ENCODE measurements at places on chromosomes 16 and 17. TPM values are rescaled to one million over a fixed set of nuclear protein-coding genes. Genes with fewer than 3 reads are reported as not detected.

DNA sequence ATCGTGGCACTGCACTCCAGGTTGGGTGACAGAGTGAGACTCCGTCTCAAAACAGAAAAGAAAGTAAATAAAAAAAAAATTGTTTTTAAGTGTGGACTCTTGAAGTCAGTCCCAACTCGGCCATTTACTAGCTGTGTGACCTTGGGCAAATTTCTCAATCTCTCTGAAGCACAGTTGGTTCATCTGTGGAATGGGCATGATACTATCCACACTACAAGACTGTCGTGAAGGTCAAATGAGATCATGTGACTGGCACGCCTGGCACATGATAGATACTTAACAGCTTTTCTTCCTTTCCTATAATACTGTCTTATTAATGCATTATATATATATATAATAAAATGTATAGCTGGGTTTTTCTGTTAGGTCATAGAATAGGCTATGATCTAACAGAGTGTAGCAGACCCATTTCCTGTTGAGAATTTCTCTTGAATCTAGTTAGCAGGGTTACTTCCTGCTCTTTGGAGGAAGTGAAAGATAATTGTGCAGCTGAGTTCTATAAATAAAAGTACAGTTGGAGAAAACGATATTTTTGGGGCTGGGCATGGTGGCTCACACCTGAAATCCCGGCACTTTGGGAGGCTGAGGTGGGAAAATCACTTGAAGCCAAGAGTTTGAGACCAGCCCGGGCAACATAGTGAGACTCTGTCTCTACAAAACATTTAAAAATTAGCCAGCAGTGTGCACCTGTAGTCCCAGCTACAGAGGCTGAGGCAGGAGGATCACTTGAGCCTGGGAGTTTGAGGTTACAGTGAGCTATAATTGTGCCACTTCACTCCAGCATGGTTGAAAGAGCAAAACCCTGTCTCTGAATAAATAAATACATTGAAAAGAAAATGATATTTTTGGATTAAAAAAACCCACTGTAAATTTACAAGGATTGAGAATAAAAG lies 7.3 kb downstream of the MILR1 start:
- H3K4me1 ChIP-seq = peaks cover 17% of the 10 kb centered on the region
- no peaks in the 10 kb centered on the region for H3K36me3 ChIP-seq
- no peaks in the 10 kb centered on the region for H3K27me3 ChIP-seq
- no peak overlapping the region for H3K27ac ChIP-seq

GRCh38 chr17:10683853-10684252 lies 13.5 kb downstream of the SCO1 start:
- DNase-seq = no peak
- no peaks in the 10 kb centered on the region for H3K4me1 ChIP-seq
- H3K27me3 ChIP-seq = no peaks in the 10 kb centered on the region
- H3K4me3 ChIP-seq = no peak overlapping the region

GRCh38 chr16:81695321-81696165 lies 83.5 kb upstream of the PLCG2 start:
- H3K4me1 ChIP-seq = no peaks in the 10 kb centered on the region
- H3K27me3 ChIP-seq = no peaks in the 10 kb centered on the region
- H3K27ac ChIP-seq = no peak overlapping the region
- DNase-seq = no peak

DNA sequence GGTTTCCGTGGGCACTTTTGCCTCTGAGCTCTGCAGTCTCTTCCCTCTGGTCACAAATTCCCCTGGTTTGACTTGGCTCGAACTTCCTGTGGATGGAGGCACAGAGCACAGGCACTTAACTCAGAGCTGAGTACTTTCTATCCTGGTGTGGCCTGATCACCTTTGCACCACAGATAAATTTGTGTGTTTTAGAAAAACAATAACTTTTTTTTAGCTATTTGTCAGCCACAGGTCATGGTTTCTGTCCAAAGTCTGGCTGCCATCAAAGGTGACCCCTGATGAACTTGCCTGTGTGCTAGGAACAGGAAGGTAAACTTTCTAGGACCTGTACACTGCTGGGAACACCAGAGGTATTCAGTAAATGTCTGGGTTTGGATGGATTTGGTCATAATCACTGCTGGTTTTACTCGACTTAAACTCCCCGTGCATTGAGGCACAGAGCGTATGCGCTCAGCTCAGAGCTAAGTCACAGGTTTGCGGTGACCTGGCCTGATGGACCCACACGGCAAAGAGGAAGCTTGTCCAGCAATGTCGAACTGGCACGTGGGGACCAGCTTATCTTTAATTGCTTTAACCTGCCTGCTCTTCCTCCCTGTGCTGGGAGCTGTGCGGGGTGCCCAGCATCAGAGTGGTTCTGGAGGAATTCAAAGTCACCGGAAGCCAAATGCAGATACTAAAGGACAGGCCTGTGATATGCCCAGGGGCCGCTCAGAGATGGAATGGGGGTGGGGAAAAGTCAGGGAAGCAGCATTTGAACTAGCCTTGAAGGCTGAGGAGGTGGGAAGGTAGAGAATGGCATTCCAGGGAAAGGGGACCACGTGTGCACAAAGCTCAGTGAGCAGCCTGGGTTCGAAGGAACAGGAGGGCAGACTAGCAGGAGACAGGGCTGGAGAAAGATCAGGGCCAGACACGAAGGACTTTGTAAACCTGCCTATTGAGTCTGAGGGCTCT lies 12.9 kb downstream of the SLC13A5 start:
- no peak overlapping the region for H3K4me3 ChIP-seq
- no peak overlapping the region for H3K27ac ChIP-seq
- no peaks in the 10 kb centered on the region for H3K36me3 ChIP-seq

- no peaks in the 10 kb centered on the region for H3K4me1 ChIP-seq
- no peak for DNase-seq
- no peak overlapping the region for H3K27ac ChIP-seq
- H3K4me3 ChIP-seq = no peak overlapping the region
- H3K36me3 ChIP-seq = no peaks in the 10 kb centered on the region
Observed at GRCh38 chr17:12348476-12348875, 317.2 kb upstream of the MYOCD start.

- H3K27me3 ChIP-seq = peaks cover 20% of the 10 kb centered on the region
- no peak overlapping the region for H3K27ac ChIP-seq
- no peak for DNase-seq
- H3K36me3 ChIP-seq = no peaks in the 10 kb centered on the region
- H3K4me3 ChIP-seq = no peak overlapping the region
Observed at GRCh38 chr16:67425580-67425979, 5.3 kb upstream of the HSD11B2 start.

- no peaks in the 10 kb centered on the region for H3K27me3 ChIP-seq
- no peak for DNase-seq
- no peak overlapping the region for H3K4me3 ChIP-seq
- no peak overlapping the region for H3K27ac ChIP-seq
Observed at GRCh38 chr17:78496311-78496710, 80.9 kb downstream of the DNAH17 start.

DNA sequence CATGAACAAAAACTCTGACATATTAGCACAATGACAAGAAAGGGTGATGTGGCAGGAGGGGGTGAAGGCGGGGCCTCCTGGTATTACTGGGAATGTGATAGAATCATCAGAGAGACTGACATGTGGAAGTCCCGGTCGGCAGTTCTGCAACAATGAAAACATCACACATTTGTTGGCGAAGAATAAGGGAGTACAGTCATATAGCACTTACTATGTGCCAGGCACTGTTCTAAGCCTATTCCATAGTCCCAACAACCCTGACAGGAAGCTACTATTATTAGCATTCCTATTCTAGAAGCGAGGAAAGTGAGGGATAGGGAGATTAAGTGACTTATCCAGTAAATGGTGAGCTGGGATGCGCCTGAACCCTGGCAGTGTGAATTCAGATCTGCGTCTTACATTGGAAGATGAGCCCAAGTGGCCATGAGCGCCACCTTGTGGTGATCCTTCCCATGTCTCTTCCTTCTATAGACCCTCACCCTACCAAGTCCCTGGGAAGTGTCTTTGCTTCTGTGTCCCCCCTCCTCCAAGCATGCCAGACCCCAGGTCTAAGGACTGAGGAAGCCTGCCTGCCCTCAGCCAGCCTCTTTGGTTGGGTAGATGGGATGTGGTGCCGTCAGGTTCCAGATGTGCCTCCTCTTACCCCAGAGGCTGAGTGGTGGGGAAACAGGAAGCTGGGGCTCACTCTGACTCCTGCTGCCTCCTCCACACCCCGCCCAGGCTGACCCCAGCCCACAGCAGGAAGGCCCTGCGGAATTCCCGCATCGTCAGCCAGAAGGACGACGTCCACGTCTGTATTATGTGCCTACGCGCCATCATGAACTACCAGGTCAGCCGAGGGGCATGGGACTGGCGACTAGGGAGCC lies 14.0 kb downstream of the FMNL1 start:
- peak; percentile 72 for DNase-seq
- no peak overlapping the region for H3K4me3 ChIP-seq
- no peaks in the 10 kb centered on the region for H3K27me3 ChIP-seq
- H3K36me3 ChIP-seq = peaks cover 83% of the 10 kb centered on the region
- peak overlapping the region; percentile 57 for H3K27ac ChIP-seq
- peaks cover 54% of the 10 kb centered on the region for H3K4me1 ChIP-seq

Gene ATP2A1
- 0.67 TPM for total RNA-seq

Gene MT3
- total RNA-seq = not detected

Gene NRN1L
- 7.0 TPM for total RNA-seq

Gene FBXW10B
- total RNA-seq = 0.26 TPM
